ENCODE measurements at places on chromosomes 2 and 18.

DNA sequence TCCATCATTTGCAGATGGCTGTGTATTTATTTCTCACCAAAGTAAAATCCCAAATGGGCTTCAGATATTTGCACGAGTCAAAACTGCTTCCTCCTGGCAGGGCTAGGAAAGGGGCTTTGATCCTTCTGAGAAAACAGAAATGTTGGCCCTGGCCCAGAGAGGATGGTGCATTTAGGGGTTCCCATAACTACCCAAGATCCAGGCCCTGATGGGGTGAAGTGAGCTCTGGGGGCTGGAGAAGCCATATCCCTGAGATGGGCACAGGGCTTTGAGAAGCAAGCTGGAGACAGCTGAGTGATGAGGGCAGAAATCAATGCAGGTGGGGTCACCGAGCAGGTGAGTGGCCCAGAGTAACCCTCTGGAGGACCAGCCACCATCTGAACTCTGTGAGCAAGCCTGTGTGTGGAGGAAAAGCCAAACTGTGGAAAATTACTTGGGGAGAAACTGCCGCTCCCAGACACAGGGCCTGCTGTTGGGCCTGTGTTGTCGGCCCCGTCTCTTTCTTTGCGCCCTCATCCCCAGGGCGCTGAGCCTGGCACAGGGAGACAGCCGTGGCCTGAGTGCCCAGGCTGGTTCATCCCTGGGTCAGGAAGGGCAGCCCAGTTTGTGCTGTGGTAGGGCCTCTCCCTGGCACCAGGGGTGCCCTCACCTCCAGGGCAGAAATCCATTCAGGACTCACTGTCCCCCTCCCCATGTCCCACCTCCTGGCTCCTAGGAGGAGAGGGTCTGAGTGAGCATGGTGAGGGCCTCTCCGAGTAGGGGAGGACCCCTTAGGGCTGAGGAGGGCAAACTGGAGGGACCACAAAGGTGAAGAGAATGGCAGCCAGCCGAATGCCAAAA lies 167.8 kb upstream of the HAAO start:
- no peak for DNase-seq

GRCh38 chr2:206305523-206306245 lies 31.2 kb downstream of the ZDBF2 start:
- no peak for DNase-seq

- no peak for DNase-seq
Observed at GRCh38 chr2:176758426-176758825, 454.2 kb upstream of the HNRNPA3 start.

DNA sequence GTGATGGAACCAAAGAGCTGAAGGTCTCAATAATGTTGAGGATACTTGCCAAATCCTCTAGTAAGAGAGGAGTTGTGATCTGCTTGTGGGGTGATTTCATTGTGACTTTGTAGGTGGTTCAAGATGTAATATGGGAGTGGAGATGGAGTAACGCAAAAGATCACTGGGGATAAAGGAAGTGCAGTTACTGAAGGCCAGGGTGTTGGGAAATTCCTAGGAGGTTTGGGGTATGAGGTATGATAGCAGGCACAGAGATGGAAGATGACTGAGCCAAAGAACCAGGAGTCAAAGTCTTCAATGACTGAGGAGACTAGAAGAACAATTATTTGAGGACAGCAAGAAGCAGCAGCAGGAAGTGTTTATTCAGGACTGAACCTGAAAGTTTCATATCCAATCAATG lies 222.6 kb downstream of the NCKAP5 start:
- DNase-seq, result no peak

GRCh38 chr2:162242586-162243280 lies 512 bp downstream of the FAP start:
- DNase-seq, result no peak

GRCh38 chr18:35732636-35733035 lies 151.1 kb downstream of the GALNT1 start:
- no peak for DNase-seq

- no peak for DNase-seq
Observed at GRCh38 chr2:237137626-237138323, 52.1 kb downstream of the COPS8 start.

Data from substantia nigra (tissue), 51 donors.